Hindlimb muscle (tissue), 1 donor: ENCODE measurements at places on chromosomes 4 and X. TPM values are rescaled to one million over a fixed set of nuclear protein-coding genes. Genes with fewer than 3 reads are reported as not detected.

The GLRA3 gene
- polyA plus RNA-seq, result not detected

The GPR173 gene
- 8.8 TPM for polyA plus RNA-seq

- no peak for DNase-seq
These were observed 356.7 kb downstream of the ARHGAP24 start for GRCh38 chr4:85831647-85832046.

GRCh38 chr4:106587558-106587957 lies 219.0 kb upstream of the GIMD1 start:
- DNase-seq, result peak; percentile 52

DNA sequence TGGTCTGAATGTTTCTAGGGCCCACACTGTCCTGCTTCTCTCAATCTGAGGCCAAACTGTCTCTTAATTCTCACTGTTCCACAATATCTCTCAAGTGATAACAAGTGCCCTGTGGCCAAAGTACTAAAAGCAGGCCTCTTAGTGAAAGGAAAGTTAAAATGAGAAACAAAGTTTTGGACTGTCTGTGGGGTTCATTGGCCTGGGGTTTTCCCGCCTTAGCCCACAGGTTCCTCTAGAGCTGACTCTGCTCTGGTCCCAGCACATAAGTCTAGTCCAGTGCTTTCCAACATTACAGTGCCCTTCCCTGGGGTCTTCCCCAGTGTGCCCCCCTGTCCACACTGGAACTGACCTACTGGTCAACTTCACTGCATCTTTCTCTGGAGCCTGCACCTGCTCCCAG lies 6.3 kb downstream of the MAGEB1 start:
- no peak for DNase-seq

GRCh38 chr4:98126141-98126540 lies 17.1 kb downstream of the STPG2 start:
- no peak for DNase-seq

DNA sequence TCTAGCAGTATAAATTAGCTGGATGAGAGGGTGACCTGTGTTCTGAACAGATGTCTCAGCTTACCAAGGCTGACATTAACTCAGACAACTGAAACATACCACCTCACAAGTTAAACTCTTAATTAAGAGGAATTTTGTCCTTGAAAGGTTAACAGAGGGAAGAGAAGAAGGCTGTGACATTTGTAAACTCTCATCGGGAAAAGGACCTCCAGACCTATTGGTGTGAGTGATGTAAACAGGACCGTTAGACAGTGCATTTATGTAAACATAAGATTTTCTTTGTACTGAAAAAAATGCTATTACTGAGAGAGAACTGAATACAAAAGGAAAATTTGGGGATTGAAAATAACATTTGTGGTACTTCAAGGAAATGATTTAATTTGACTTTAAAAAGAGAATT lies 308.4 kb upstream of the DIAPH2 start:
- no peak for DNase-seq
